ENCODE measurements at places on chromosomes 12 and 14.

DNA sequence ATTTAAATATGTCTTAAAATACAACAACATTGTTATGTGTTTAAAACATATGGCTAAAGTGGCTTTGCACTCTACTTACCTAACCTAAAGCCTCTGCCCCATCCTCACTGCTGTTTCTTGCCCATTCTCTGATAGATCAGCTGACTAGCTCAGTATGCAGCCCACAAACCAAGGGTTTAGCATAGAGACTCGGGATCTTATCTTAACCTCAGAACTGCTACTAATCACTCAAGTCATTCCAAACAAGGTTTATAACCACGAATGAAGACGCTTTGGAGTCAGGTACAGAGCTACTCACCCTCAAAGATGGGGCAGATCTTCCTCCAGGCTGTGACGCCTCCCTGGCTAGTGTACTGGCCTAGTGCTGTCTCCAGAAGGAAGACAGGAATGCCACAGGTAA is 19.3 kb downstream of the SLC6A13 start:
- DNase-seq, result no peak

DNA sequence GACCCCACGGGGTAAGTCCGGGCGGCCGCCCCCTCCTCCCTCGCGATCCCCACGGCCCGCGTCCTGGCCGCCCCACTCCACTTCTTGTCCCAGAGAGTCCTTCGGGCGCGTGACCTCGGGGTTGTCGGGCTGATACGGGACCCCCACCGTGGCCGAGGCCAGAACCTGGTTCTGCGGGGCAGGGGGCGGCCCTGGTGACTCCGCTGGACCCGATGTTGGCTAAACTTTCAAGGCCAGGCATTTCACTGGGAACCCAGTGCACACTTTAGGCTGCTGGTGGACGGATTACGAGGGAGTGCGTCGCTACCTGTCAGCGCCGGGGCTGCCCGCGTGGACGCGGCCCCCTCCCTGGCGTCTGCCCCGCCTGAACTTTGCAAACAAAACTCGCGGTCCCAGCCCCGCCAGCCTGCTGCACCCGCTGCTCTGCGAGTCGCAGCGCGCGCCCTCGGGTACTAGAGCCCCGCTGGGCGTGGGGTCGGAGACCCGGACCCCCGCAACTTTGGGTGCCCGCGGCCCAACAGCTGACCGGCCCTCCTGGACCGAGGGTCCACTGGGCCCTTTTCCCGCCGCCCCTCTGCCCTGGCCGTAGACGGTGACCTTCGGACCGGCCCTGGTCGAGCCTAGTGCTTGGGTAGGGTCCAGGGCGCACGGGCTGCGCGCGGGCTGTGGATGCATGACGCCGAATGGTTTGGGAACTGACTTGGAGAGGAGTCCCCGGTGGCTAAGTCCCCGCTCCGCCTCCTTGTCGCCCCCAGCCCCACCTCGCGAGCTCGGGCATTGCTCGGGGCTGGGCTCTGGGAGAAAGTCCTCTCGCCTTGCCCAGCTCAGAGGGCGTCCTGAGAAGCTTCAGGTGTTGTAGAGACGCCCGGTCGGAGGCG is 624 bp downstream of the RIN3 start:
- no peak for DNase-seq

- DNase-seq, result no peak
These were observed 42.5 kb upstream of the AKAP6 start for GRCh38 chr14:32286602-32287001.

GRCh38 chr12:8455727-8456360 is at the start of gene CLEC6A:
Gene CLEC6A (plus strand): TSS chr12:8455962. CDS start chr12:8456112, 150 bp downstream.
- no peak for DNase-seq

DNA sequence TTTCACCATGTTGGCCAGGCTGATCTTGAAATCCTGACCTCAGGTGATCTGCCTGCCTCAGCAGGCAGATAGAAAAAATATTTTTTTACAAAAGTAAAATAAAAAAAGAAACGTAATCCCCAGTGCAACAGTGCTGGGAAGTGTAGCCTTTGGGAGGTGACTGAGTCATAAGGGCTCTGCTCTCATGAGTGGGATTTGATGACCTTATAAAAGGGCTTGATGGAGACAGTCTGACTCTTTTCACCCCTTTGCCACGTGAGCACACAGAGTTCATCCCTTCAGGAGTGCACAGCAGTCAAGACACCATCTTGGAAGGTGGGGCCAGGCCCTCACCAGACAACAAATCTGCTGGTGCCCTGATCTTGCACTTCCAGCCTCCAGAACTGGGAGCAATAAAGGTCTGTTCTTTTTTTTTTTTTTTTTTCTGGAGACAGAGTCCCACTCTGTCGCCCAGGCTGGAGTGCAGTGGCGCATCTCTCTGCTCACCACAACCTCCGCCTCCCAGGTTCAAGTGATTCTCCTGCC is 24.7 kb upstream of the DYNC1H1 start:
- no peak for DNase-seq

DNA sequence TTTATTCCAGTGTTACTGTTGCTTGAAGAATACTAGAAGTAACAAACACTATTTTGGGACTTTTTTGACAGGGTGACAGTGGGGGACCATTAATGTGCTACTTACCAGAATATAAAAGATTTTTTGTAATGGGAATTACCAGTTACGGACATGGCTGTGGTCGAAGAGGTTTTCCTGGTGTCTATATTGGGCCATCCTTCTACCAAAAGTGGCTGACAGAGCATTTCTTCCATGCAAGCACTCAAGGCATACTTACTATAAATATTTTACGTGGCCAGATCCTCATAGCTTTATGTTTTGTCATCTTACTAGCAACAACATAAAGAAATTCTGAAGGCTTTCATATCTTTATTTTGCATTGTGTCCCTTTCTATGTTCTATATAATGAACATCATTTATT is 44.5 kb downstream of the TMPRSS12 start:
- DNase-seq, result no peak

- no peak for DNase-seq
These were observed 274.9 kb upstream of the SRRM4 start for GRCh38 chr12:118706437-118706836.

DNA sequence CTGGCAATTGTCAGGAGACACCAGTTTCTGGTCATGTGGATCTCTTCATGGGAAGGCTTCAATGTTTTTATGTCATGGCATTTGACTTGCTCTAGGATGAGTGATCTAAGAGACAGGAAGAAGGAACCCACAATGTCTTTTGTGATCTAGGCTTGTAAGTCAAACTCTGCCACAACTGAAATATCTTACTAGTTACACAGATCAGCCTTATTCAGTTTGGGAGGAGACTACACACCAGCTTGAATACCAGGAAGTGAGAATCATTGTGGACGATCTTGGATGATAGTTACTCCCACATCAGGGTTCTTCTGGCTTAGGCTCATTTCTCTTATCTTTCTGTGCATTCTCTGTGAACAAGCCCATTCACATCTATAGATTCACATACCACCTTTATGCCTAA is 236.2 kb upstream of the FBXO33 start:
- DNase-seq, result no peak

GRCh38 chr14:95494456-95494855 is 22.0 kb downstream of the SYNE3 start:
- no peak for DNase-seq

GRCh38 chr12:112327209-112327938 is 54.9 kb downstream of the HECTD4 start:
- peak; percentile 68 for DNase-seq

GRCh38 chr12:106586278-106586802 is 3.5 kb downstream of the RFX4 start:
- no peak for DNase-seq

DNA sequence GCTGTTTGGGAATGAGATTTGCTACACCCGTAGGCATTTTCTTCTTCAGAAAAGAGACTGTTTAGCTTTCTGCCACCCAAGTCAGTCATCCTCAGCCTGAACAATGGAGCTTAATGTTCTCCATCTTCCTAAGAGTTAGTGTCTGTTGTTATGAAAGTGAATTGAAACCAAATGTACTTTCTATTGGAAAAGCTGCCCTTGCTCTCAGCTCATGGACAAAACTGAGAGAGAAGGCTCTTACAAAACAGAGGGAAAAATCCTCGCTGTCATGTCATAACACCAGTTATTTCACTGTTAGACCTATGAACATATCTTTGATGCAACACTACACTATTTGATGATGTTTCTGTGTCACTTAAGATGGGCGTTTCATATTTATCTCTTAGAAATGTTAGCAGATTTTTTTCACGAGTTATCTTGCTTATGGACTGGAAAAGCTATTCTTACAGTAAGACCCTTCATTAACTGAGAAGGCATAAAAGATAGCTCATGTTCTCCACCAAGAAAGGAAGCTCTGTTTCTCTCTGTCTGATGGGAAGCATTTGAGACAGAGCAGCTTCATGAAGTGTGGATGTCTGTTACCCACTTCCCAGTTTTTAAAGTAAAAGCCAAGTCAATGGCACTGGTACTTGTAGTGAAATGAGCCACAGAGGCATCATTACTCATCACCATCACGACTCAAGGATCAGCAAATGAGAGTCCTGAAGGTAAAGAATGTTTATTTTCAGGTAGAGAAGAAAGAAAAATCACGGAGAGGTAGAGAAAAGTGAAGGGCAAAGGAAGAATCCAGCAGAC is 483.9 kb downstream of the ZFP36L1 start:
- DNase-seq, result no peak

DNA sequence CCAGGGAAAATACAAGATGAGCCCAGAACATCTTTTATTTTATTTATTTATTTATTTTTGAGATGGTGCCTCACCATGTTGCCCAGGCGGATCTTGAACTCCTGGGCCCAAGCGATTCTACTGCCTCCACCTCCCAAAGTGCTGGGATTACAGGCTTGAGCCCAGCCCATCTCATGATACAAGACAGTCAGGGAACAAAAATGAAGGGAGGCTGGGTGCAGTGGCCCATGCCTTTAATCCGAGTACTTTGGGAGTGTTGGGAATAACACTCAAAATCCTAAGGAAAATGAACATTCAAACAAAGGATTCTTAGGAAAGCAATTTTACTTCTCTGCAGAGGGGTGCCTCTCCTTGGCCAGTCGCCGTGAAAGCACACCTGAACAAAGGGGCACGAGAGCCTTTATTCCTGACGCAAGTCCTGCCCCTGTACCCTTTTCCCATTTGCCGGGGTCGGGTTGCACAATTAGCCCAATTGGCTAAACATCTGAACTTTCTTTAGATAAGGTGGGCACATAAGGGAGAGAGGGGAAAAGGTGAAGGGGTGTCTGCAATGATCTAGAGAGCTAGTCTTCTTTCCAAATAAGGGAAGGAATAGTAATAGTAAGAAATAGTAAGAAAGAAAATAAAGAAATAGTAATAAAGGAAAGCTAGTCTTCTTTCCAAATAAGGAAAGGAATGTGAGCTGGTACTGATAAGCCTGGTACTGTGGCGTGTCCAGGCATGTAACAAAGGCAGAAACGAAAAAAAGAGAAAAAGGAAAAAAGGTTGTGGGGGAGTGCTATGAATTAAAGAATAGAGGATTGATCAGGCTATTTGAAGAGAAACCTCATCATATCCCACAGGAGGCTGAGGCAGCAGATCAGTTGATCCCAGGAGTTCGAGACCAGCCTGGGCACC is 13.4 kb downstream of the NCAPD2 start:
- no peak for DNase-seq

DNA sequence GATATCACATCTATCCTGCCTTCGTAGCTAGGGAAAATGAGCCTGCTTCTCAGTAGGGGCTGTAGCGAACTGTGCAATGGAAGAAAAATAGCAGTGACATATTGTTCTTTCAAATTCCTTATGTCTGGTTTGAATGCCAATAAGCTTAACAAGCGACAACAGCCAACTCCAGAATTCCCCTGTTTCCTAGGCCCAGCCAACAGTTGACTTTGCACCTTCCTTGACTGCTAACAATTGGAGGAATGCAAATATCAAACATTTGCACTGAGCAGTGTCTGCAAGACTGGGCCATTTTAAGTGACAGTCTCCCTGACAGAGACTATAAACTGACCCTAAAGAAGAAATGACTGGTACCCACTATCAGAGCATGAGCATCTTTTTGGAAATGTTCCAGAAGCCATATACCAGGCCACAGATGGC is 12.0 kb upstream of the SERPINA1 start:
- DNase-seq, result no peak

DNA sequence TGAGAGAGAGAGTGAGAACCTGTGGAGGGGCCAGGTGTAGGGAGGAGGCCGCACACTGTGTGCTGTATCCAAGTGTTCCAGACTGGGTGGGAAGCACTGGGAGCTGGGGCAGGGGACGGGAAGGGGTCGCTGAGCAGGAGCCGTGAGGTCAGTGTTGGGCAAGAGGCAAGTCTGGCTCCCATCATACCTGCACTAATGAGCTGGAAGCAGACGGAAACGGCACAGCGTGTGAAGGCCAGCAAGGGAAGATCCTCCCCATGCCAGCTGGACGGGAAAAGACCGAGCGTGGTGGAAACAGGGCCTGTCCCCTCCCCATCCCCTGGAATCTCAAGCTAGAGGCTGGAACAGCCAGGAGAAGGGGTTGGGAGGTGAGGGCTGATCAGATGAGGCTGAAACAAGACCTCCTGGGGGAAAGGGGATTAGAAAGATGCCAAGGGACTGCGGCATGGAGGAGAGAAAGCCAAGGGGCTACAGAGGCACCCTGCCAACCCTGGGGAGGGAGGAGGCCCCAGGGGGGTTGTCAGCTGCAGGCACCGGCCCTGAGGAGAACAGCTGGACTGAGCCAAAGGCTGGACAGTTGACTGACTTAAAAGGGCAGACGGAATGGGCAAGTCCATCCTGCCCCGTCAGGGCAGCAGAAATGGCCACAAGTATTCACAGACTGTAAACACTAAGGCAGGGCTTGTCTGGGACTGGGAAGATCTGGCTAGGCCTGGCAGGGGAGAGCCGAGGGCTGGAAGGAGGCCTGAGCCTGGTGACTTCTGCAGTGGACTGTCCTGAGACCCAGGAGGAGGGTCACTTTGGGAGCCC is 19.0 kb upstream of the LTBP2 start:
- DNase-seq, result no peak

DNA sequence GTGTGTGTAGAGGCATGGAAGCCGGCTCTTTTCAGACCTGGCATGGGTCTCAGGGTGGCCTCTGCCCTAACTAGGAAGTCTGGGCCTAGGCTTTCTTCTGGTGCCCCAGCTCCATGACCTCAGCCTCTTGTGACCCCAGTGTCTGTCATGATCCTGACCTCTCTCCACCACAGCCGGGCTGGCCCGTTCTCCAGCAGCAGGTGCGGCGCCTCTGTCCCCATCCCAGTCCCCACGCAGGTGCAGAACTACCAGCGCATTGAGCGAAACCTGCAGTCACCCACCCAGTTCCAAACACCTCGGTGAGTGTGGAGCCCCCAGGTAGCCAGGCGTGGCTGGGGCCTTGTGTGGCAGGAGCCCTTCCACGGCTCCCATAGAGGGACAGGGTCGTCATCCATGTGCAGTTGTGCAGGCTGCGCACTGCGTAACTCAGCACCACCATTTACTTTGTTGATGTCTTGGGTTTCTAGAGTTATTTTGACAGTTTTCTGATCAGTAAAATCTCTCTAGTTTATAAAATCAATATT is 14.8 kb upstream of the PUS1 start:
- DNase-seq, result no peak

DNA sequence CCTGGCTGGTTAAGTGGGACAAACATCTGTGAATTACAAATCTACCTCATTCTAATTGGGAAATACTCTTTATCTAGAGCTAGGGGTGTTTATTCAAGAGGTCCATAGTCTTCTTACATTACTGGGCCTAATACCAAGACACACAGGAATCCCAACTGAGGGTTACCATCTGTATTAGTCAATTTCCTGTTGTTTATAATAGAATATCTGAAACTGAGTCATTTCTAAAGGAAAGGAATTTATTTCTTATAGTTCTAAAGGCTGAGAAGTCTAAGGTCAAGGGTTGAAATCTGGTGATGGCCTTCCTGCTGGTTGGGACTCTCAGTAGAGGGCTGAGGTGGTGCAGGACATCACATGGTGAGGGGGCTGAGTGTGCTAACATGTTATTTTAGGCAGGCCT is 36.0 kb downstream of the RTRAF start:
- no peak for DNase-seq
